Fibroblast of skin of left biceps (primary cell): ENCODE measurements at places on chromosomes 3 and 15.

- DNase-seq, result no peak
These were observed 314.0 kb upstream of the THBS1 start for GRCh38 chr15:39266890-39267289.

- DNase-seq, result peak; percentile 11
These were observed 80.8 kb downstream of the GHSR start for GRCh38 chr3:172367205-172368105.

DNA sequence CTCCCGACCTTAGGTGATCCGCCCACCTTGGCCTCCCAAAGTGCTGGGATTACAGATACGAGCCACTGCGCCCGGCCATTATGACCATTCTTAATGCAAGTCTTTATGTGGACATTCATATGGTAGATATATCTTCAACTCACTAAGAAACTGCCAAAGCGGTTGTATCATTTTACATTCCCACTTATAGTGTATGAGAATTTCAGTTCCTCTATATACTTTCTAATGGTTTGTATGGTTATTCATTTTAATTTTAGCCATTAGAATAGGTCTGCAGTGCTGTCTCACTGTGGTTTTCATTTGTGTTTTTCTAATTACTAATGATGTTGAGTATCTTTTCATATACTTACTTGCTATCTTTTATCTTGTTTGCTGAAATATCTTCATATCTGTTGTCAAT is 32.5 kb downstream of the TCF12 start:
- no peak for DNase-seq

GRCh38 chr3:42814914-42815507 is 5.8 kb downstream of the ACKR2 start:
- DNase-seq, result no peak

GRCh38 chr3:30775040-30775439 is 119.4 kb downstream of the GADL1 start:
- no peak for DNase-seq

- DNase-seq, result no peak
These were observed 12.2 kb downstream of the LRRK1 start for GRCh38 chr15:100931143-100931890.

GRCh38 chr3:38015485-38015884 is 14.0 kb downstream of the PLCD1 start:
- no peak for DNase-seq

DNA sequence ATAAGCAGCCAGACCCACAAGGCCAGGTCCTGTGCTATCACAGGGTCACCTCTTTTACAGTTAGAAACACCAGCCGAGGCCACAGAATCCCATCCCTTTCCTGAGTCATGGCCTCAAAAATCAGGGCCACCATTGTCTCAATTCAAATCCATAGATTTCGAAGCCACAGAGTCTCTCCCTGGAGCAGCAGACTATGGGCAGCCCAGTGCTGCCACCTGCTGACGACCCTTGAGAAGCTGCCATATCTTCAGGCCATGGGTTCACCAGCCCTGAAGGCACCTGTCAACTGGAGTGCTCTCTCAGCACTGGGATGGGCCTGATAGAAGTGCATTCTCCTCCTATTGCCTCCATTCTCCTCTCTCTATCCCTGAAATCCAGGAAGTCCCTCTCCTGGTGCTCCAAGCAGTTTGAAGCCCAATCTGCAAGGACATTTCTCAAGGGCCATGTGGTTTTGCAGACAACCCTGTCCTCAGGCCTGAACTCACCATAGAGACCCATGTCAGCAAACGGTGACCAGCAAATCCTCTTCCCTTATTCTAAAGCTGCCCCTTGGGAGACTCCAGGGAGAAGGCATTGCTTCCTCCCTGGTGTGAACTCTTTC is 39.6 kb downstream of the TGM4 start:
- DNase-seq, result peak; percentile 24

DNA sequence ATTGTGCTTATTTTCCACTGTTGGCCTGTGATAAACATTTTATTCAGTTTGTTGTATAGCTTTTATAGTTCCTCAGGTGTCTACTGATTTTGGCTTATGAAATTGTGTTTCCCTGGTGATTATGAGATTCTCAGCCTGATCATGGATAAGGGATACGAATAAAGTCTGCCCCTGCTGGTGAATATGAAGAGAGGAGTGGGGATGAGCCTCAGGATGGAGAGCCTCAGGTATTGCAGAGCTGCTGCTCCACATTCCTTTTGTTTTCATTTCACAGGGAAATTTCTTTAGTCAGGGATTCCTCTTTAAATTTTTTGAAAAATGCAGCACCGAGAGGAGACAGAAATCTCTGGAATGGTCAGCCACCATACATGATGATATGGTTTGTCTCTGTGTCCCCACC is 14.7 kb upstream of the RAB6B start:
- DNase-seq, result no peak

DNA sequence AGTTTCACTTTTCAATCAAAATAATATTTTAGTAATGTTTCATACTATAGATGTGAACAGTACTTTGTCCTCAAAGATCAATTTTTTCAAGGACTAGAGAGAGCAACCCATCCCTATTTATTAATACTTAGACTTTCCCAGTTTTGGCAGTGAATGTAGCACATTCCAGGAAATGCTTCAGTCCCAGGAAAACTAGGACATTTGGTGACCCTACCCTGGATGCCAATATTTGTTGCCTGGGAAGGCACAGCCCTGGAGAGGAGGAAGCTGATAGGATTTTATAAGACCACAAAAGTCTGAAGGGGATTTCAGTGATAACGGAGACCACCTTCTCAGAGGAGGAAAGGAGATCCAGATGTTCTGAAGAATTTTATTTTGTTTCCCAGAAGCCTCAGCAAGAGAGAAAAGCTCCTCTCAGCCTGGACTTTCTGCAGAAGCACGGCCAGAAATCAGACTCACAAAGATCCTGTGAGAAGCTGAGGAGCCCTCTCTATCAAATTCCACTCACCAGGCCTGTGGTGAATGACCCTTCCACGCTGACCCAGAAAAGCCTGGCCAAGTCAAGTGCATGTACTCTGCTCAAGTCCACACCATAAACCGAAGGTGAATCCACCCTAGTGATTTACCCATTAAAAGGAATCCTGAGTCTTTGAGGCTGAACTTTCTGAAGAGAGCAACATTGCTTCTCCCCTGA is 87.7 kb upstream of the ABHD17C start:
- no peak for DNase-seq
